ENCODE measurements at places on chromosomes 6 and 20. TPM values are rescaled to one million over a fixed set of nuclear protein-coding genes. Genes with fewer than 3 reads are reported as not detected.
A peak's percentile ranks its signal among the peaks of the same experiment; 100 is the strongest.

- no peak for DNase-seq
These were observed 164.9 kb downstream of the THBS2 start for GRCh38 chr6:169088762-169089161.

- DNase-seq = no peak
These were observed 76.0 kb downstream of the C6orf52 start for GRCh38 chr6:10618409-10618808.

MMP24 gene
- 0.35 TPM for total RNA-seq

SLPI gene
- total RNA-seq = 16.5 TPM

- no peak for DNase-seq
These were observed 16.9 kb upstream of the FOXC1 start for GRCh38 chr6:1592852-1593251.

DNA sequence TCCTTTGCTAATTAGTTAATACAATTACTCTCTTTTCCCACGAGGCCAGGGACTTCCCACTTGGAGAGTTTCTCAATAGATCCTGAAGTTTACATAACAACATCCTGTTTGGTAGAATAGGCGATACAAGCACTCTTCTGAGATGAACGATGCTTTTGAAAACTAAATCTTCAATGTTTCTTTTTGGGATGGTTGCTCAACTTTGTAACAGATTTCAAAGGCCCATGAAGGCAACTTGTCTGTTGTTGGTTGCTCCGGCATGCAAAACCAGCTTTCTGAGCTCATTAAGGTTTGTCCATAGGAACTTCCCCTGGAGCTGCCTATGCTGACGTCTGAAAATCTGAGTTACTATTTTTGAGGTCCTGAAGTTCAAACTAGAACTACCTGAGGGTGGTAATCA, 25.9 kb upstream of the ROS1 start:
- DNase-seq = no peak

- no peak for DNase-seq
These were observed 81.8 kb upstream of the GPR6 start for GRCh38 chr6:109896341-109896740.

DNA sequence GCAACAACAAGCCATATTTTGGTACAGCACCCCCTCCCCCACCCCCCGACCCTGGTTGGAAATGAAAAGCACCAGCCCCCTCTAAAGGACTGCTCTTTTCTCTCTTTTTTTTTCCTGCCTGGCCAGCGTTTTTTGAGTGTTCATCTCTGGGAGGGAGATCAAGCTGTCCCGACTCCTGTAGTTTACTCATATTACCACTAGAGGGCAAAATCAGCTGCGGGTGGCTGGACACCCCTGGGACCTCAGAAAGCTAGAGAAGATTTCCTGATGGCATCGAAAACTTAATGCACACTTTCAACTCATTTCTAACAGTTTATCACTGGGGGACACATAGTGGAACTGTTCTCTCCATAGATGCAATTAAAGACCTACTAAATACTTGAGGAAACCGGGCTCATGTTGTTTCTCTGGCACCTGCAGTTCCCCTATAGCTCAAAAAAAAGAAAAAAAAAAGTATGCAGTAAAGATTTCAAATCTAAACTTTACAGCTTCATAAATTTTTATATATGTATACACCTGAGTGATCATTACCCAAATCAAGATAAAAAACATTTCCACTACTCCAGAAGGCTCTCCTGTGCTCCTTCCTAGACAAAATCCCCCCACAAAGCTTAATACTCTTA, 24.4 kb downstream of the CNBD2 start:
- peak; percentile 57 for DNase-seq

- DNase-seq = no peak
These were observed 200.0 kb downstream of the PHACTR1 start for GRCh38 chr6:12916420-12917136.

GRCh38 chr6:33904050-33904746, 100.4 kb upstream of the MLN start:
- DNase-seq = no peak

ACSS1 gene
- total RNA-seq = 14.3 TPM

- no peak for DNase-seq
These were observed 724.2 kb downstream of the CD109 start for GRCh38 chr6:74420221-74420620.

DNA sequence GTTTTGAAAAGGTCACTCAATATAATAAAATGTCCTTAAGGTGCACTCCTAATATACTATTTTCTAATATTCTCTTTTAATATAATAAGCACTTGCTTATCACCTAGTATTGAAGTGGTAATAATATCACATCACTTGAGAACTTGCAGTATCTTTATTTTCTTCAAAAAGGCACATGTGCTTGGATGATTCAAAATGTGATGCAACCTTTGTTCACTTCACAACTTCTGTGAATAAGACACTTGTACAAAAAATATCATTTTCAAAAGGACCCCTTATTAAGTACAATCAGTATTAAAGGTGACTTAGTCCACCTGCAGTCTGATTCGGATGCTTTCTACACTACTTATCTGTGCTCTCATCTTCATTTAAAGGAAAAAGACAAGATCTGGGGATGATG, 3.4 kb downstream of the PRELID3B start:
- no peak for DNase-seq

CCDC170 gene
- total RNA-seq = 2.4 TPM

- no peak for DNase-seq
These were observed 153.0 kb upstream of the UST start for GRCh38 chr6:148593813-148594170.

DNA sequence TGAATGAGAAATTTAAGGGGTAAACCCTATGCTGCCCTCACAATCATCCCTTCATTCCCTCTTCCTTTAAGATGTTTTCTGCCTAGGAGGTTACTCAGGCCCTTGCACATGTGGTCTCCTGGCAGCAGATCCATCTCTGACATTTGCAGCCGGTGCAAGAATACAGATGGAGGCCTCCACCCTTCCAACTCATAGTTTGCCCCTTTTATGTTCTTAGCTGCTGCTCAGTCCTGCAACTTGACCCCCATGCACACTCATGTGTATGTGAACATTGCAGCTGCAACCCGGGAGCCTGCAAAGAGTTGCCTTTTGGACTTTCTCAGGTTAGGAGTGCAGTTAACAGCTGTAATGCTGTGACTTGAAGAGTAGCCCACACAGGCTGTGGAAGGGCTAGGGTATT, 131.9 kb upstream of the SGK1 start:
- DNase-seq = no peak

NINL gene
- 5.0 TPM for total RNA-seq

GRCh38 chr6:139257821-139258398, 33.9 kb downstream of the TXLNB start:
- DNase-seq = no peak

DNA sequence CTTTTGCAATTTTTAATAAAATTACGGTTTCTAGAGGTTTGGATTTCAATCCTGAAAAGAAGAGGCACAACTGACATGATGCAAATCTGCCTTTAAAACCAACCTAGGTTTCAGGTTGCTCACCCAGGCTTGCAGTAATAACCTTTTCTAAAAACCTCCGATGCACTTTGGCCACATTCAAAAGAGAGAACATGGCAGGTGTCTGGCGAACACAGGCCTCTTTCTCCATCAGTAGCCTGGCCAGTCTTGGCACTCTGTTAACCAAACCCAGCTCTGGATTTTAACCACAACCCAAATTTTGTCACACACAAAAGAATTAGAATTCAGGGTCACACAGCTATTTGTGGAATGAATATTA, 55.8 kb upstream of the MAFB start:
- DNase-seq = no peak

TP53TG5 gene
- not detected for total RNA-seq

- DNase-seq = no peak
These were observed 117.9 kb upstream of the AKAP12 start for GRCh38 chr6:151121900-151122299.

TUBB1 gene
- total RNA-seq = 0.51 TPM

GRCh38 chr6:163263998-163264661, 150.4 kb upstream of the QKI start:
- DNase-seq = no peak

- DNase-seq = no peak
These were observed 347.5 kb upstream of the SOX4 start for GRCh38 chr6:21246075-21246474.

DNA sequence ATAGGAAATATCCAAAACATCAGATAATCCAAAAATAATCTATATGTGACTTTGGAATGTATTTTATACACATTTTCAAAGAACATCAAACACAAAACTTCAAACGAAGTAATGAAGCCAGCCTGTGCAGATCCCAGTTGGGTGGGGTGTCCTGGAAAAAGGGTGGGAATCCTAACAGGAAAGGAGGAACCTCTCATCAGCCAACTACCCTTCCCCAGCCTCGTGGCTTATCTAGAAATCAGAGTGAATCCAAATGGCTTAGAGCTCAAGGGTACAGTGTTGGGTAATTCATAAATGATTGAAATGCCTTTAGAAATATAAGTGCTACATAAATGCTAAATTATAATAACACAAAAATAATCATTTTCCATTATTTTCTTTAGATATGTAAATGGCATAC, 115.1 kb upstream of the SOX4 start:
- DNase-seq = no peak

DNA sequence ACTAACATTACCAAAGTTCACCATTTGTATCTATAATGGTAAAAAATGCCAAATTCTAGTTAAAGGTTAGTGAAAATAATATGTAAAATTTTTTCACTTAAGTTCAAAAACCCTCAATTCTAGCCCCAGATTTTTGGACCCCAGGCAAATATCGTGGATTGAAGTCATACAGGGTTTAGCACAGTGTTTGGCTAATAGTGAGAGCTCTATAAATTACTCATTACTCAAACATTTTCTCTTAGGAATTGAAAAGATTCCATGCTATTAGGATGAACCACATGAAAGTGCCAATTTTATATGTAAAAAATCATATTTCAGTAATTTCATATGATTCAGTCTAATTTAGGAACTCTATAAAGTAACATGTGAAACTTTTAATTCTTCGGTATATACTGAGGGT, 170.3 kb upstream of the PREP start:
- DNase-seq = no peak

DNA sequence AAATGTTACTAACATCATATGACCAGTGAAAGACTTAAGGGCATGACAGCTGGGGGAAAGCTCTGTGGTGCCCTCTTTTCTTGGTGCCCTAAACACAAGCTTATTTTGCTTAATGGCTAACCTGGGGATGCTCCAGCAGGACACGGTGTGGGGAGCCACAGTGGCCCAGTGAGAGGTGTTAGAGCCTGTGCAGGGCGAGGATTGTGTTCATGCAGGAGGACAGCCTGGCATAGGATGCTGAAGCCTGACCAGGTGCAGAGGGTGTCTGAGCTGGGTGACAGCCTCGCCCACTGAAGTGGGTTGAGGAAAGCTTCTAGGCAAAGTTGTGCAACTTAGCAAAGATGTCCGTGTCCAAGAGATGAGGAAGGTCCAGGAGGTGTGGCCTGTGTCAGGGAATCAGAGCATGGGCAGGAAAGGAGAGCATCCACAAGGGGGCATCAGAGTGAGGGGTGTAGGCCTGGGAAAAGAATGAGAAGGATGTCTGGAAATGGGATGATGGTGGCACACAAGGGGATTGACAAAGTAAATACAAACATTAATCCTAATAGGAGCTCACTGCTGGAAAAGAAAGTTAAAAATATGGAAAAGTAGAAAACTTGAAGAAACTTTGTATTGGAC, 33.9 kb downstream of the SLC17A4 start:
- DNase-seq = no peak

DNA sequence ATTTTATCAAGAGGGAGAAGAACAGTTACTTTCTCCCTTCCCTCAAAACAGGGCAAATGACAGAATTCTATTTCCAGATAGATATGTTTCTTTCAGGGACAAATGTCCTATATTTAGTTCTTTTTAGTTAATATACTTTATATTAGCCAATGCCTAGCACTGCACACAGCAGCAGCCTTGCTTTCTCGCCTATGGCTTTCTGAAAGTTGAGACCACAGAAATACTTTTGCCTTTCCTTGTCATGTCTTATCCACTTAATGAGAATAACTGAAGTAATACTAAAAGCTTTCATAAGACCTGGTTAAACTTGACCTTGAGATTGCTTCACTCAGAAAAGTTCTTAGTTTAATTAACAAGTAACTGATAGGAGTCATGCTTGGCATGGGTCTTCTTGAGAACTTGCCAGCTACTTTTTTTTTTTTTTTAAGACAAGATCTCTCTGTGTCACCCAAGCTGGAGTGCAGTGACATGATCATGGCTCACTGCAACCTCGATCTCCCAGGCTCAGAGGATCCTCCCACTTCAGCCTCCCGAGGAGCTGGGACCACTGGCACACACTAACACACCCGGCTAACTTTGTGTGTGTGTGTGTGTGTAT, 159.3 kb downstream of the CDKAL1 start:
- DNase-seq = no peak

DNA sequence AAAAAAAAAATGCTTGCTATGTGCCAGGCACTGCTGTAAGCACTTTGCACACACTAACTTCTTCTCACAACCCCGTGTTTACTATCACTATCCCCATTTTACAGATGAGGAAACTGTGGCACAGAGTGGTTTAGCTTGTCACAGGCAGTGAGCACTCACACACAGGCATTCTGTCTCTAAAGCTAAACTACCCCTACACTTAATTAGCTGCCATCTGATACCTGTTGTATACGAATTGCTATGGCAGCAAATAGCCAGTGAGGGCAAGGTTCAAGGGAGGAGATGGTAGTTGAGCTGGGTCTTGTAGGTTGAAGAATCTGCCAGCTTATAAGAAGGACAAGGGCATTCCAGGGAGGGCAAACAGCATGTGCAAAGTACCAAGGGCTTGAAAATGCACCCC, 5.2 kb downstream of the TNNC2 start:
- DNase-seq = no peak

BPIFA2 gene
- not detected for total RNA-seq

BPI gene
- not detected for total RNA-seq

GRCh38 chr20:37384683-37385174, 38.8 kb downstream of the SRC start:
- DNase-seq = peak; percentile 95

GRCh38 chr6:169263836-169264608, 10.4 kb upstream of the THBS2 start:
- DNase-seq = no peak

- no peak for DNase-seq
These were observed 37.1 kb downstream of the OTOR start for GRCh38 chr20:16785226-16785625.
